ENCODE measurements at places on chromosomes 1 and 21.

DNA sequence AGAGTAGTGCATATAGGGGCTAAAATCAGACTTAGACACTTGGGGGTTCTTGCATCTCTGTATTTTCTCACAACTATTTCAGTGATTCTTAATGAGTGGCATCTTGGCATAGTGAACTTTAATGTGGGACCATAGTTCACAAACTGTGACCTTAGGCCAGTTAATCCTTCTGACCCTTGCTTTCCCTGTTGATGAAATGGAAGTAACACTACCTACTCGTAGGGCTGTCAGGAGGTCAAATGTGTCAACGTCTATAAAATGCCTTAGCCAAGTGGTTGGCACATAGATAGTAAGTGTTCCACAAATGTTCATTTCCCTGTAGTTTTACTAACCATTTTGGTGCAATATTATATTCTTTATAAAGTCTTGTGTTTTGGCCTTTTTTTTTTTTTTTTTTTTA is 49.4 kb downstream of the DYRK1A start:
- no peak for DNase-seq

DNA sequence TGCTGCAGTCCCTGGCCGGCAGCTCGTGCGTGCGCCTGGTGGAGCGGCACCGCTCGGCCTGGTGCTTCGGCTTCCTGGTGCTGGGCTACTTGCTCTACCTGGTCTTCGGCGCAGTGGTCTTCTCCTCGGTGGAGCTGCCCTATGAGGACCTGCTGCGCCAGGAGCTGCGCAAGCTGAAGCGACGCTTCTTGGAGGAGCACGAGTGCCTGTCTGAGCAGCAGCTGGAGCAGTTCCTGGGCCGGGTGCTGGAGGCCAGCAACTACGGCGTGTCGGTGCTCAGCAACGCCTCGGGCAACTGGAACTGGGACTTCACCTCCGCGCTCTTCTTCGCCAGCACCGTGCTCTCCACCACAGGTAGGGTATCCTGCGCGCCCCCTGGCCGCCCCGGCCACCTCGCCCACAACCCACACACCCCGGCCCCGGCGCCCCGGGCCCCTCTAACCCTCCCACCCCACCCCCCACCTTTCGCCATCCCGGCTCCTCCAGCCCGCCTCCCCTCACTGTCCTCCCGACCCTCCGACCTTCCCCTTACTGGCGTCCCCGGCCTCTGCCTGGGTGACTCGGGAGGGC is 352 bp downstream of the KCNK1 start:
- DNase-seq: peak; percentile 57

- DNase-seq: peak; percentile 61
These were observed 1.4 kb downstream of the ACOT7 start for GRCh38 chr1:6391951-6392808.

- DNase-seq: peak; percentile 50
These were observed 26.3 kb downstream of the AHDC1 start for GRCh38 chr1:27577504-27578188.

DNA sequence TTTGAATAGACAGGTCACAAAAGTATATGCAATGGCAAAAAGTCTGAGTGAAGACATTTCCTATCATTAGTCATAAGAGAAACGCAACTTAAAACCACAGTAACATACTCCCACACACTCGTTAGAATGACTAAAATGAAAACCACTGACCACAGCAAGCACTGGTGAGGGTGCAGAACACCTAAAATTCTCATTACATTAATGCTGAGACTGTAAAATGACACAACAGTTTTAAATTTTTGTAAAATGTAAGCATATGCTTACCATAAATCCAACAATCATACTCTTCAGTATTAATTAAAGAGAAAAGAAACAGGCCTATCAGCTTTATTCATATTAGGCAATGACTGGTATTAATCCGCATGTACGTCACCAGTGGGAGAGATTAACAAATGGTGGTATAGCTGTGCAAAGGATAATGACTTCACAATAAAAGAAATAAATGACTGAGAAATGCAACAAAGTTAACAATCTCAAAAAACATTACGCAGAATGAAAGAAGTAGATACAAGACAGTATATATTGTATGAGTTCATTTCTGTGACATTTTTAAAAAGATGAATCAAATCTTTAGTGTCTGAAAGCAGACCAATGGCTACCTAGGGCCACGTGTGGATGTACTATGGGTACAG is 253.5 kb downstream of the AKT3 start:
- no peak for DNase-seq

DNA sequence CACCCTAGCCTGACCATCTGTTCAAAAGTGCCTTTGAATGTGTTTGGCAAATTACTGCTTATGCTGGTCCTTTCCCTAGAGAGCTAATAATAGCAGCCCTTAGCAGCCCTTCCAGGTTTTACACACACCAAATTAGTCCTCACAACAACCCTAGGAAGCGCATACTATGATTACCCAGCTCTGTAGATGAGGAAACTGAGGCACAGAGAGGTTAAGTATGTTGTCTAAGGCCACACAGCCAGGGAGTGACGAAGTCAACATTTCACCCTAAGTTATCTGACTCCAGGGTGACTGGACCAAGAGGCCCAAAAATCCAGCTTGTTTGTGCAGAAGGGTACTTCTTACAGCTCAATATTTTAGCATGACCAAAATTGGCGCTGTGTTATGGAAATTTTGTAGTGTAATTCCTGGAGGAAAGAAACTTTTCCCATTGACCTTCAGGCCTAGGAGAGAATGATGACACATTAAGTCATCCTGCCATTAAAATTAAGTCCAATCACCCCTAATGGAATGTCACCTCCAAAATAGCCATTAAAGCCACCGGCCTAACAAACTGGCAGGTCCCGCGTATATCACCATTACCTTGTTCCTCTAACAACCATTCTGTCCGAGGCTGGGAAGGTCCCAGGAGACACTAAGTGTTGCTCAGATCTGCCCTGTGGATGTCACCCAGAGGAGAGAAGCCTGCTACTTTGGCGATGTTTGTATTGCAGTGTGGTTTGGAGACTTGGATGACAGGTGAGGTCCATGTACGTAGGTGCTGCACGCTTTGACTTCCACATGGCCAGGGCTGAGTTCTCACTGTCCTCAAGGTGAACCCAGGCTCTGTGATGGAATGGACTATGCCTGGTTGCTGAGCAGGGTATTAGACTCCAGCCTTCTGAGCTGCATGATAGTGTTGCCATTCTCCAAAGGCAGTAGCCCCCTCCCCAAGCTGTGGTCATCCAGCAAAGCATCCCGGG is 258.3 kb downstream of the TOMM20 start:
- DNase-seq: no peak

Data from NCI-H510A treated with DMSO at 0.1 percent for 48 hours (cell line).